Epithelial cell of esophagus (primary cell): ENCODE measurements at places on chromosomes 2 and 18.
A peak's percentile ranks its signal among the peaks of the same experiment; 100 is the strongest.

GRCh38 chr2:96296925-96297324, 8.4 kb downstream of the SNRNP200 start:
- DNase-seq: no peak

DNA sequence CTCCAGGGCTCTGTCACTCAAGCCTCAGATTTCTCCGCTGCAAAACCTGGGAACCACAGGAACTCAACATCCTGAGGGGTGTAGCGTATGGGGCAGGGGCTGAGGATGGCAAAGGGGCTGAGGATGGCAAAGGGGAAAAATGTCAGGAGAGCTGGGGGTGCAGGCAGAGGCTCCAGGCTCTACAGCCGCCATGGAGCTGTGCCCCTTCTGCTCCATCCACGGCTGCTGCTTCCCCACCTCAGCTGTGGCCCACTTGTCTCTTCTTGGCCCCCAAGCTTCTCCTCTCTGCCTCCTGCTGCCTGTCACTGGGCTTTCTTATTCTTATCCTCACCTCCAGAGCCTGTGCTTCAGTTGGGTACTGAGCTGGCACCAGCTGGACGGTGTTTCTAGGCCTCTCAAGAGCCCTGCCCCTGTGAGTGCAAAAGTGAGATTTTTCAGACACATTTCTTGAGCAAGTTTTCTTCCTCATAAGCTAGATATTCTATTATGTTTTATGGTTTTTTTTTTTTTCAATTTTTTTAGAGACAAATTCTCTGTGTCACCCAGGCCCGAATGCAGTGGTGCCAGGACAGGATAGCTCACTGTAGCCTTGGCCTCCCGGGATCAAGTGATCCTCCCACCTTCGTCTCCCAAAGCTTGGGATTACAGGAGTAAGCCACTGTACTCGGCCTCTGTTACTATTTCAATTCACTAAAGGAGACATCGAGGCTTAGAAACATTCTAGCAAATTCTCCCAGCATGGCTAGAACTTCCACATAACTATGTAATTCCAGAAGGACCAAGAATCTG, 49.0 kb downstream of the MARCO start:
- no peak for DNase-seq

DNA sequence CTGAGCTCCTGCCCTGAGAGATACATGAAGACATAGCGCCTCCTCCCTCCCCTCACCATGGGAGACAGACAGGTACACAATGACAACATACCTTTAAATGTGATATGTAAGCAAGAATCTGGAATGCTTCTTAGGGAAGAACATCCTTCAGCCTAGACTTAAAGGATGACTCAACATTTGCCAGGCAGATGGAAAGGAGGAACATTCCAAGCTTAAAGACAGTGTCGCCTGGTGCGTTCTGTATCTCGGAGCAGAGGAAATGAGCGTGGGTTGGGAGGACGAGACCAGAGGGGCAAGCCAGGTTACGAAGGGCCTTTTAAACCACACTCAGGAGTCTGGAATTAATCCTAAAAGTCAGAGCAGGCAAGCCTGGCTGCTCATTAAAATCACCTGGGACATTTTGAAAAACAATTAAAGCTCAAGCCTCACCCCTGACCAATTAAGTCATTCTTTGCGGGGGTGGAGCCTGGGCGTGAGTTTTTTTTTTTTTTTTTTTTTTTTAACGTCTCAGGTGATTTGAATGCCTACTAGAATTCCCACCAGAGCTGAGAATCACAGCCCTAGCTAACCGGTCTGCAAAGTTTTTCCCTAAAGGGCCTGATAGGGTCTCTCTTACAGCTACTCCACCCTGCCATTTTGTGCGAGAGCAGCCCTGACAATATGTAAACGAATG, 131.2 kb upstream of the SEC11C start:
- DNase-seq: peak; percentile 93

DNA sequence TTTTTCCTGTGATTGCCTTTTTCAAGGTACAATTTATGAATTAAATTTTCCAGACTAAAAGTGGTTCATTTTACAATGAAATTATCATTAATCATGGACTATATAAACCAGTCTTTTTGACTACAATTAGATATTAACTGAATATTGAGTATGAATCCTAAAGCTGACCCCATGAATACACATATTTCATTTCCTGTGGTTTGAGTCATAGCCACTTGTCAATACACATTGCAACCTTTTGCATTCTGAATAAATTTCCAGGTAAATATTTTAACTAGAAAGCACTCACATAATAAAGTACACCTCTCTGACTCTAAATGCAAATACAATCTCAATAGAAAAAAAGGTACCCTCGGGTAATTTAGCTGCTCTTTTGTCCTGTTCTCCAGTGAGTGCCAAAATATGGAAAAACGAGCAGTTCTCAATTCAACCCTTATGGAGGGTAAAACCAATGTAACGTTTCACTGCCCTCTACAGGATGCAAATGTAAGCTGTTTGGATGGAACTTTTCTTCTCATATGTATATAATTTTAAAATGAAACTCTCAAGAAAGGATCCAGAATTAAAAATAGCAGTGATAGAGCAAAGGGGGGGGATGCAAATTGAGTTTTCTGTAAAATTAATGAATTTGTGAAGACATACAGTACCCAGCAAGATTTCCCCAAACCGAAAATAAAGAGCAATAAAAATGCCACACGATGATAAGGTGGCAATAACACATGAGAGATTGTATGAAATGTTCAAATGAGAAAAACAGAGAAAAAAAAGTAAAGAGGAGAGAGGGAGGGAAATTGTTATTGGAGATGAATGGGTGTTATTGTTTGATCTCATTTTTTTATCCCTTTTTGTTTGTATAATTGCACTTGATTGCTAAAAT, 1795.7 kb upstream of the PIK3C3 start:
- DNase-seq: peak; percentile 52

GRCh38 chr2:157523270-157524247, 79.7 kb upstream of the CYTIP start:
- DNase-seq: no peak

GRCh38 chr2:235966932-235967757, 201.0 kb downstream of the GBX2 start:
- no peak for DNase-seq

GRCh38 chr18:44853430-44853829, 172.7 kb downstream of the SETBP1 start:
- DNase-seq: no peak
